Iris pigment epithelial cell (primary cell): ENCODE measurements at places on chromosomes 3 and 15.

GRCh38 chr3:74001436-74001835 is 376.7 kb upstream of the PDZRN3 start:
- DNase-seq, result no peak

GRCh38 chr3:107193116-107193515 is 184.1 kb upstream of the CCDC54 start:
- no peak for DNase-seq

DNA sequence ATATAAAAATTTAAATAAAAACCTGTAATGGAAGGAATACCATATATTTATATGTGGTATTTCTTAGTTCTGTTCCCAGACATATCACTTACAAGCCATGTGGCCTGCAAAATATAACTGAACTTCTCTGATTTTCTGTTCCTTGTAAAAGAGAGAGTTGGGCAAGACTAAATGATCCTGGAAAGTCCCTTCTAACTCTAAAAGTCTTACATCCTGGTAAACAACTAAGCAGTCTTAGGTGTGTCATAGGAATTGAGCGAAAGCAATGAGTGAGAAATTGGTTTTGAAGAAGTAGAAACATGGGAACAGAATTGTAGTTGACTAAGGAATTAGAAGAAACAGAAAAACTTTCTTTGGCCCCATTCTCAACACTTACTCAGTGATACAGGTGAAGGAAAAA is 25.3 kb upstream of the IL20RB start:
- peak; percentile 83 for DNase-seq

DNA sequence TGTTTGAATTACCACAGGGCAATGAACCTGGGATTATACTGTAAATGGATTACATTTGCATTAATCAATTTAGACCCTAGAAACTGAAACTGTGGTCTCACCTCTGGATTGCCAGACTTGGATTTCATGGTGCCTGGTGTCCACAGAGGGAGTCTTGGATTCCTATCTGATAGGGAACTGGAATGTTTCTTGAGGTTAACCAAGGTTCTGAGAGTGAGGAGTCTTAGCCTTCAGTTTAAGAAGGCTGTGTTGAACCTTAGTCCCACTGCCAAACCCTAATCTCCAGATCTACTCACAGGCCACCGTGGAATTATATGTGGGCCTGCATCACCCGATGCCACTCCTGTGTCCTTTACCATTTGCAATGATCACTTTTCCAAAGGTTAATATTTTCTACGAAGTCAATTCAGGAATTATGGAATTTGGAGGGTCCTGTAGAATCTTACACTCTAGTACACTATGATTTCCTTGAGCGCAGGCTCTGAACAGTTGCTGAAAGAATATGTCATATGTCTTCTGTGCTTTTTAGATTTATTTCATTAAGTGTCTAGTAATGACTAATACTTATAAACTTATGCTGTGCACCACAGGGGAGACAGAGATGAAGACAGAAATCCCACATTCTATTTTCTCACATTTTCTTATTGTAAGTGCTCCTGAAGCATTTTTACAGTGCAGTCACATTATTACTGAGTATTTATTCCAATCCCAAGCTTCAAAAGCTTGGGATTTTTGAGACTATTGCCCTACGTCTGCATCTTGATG is 87.9 kb downstream of the EFL1 start:
- no peak for DNase-seq
